CD14-positive monocyte (primary cell): ENCODE measurements at places on chromosomes 3 and 15.

- no peak for DNase-seq
Measured at GRCh38 chr3:26652164-26652563, 29.6 kb downstream of the LRRC3B start.

DNA sequence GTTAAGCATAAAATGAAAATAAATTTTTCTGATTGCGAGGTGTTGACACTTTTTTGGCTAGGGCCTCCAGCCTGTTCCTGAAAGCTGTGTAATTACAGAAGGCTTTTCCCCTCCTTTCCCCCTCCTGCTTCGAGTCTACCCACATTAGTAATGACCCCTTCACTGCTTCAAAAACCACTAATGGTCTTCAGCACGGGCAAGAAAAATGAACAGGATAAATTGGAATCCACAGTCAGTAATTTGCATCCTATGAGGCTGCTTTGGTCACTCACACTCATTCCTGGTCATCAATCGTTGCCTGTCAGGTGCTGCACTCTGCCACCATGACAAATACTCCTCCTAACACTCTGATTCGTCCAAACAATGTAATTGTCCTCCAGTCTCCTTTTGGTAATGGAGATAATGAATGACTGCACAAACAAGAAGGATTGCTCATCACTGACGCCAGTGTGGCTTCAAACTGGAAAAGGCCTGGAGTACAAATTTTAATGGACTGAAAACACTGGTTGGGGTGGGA is 148.6 kb downstream of the MEIS2 start:
- DNase-seq, result no peak

DNA sequence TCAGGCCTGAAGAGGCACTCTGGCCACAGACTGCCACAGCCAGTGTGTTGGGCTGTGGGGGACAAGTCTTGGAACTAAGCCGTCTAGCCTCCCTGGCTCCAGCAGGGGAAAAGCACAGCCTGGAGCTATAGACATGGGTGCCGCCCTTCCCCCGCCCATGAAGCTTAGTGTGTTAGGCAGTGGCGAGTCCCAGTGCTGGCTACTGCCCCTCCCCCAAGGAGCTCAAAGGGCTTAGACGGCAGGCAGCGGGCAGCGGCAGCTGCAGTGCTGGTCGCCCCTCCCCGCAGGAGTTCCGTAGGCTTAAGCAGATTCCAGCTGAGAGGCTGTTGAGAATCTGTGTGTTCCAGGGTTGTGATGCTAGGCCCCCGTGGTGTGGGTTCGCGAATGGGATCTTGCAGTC is 135.8 kb upstream of the RORA start:
- DNase-seq, result no peak

DNA sequence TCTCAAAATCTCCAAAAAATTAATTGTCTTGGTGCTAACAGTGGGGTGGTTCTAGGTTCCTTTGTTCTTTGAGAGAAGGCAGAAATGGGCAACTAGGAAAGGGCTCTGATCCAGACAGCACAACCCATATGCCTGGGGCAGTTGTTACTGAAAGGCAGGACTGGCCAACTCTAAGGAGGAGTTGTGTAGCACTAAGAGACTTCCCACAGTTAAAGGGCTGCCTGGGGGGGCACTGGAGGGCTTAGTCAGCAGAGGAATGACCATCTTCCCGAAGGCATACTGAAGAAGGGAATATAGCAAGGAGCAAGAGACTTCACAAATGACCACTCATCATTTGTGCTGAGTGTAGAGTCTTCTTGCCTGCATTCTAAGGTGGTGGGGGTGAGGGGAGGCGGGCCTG is 15.8 kb downstream of the ILDR1 start:
- DNase-seq, result no peak

DNA sequence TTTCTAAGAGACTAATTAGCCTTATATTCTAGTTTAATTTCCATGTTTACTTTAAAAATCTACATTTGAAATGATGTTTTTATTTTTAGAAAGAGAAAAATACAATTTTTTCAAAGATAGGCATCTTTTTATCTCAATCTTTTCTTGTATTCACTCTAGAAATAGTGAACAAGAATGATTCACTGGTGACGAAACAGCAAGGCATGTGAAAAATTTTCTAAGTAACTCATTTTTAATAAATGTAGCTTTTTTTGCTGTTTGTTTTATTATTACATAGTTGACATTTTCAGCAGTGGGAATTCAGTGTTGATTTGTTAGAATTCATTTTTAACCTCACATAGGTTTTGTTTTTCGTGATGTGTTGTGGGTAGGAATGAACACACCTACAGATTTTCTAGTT is 1226.4 kb downstream of the NSUN3 start:
- DNase-seq, result no peak

- no peak for DNase-seq
Measured at GRCh38 chr15:34014556-34014955, 24.4 kb downstream of the AVEN start.
